ENCODE measurements at places on chromosomes 4 and X.
A peak's percentile ranks its signal among the peaks of the same experiment; 100 is the strongest.

- DNase-seq = no peak
These were observed 117.4 kb upstream of the ZC4H2 start for GRCh38 chrX:65093658-65094057.

- no peak for DNase-seq
These were observed 64.0 kb downstream of the SOX3 start for GRCh38 chrX:140440876-140441275.

- DNase-seq = no peak
These were observed 41.1 kb downstream of the MAD2L1 start for GRCh38 chr4:120025516-120025915.

- no peak for DNase-seq
These were observed 128.4 kb downstream of the PPP3CA start for GRCh38 chr4:101218894-101219293.

DNA sequence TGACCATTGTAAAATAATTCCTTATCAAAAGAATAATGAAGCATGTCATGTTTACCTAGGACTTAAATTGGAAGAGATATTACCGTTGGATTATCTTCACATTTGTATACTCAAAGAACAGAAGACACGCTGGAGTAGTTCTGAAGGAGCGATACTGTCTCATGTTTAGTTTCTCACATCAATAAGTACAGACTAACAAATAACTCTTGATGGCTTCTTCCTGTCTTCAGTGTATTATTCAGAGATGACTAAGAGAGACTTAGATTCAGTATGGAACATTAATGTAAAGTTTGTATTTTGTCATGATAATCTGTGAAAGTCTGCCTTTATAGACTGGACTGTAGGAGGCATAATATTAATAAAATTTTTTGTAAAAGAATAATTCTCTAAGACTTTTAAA lies 72.7 kb downstream of the SPRY1 start:
- DNase-seq = no peak

DNA sequence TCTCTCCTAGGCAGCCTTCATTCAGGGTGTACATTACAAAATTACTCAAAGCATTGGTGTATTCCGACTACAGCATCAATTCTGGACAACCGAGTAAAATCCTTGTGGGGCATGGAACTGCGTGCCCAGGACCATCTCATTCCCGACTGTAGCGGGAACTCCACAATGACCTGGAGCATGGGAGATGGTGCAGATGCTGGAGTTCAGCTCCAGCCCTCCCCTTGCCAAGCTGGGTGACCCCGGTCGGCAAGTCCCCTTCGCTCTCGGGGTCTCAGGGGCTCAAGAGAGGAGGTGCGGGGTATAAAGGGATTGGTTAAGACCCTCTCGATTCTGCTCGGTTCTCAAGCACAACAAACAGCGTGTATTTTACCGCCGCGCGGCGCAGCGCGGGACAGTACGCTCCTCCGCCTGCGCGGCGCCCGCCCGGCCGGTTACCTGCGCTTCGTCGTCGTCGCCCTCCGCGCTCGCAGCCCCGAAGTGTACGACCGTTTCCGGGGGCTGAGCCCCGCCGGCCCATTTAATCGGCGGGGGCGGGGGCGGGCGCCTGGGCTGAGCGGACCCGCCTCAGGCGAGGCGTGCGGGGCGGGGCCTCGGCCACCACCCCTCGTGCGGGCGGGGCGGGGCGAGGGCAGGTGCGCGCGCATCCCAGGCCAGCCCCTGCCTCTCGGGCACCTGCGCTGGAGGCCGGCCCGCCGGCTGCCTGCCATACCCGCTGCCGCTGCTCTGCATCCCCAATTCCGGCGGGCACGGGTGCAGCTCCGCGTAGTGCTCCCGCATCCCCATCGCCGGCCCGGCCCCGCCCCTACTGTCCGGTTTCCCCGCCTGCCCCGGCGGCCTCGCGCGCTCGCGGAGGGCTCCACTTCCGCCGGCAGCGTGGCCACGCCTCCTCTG lies at the start of gene G6PD:
Gene G6PD, minus strand, starts transcription at position 493 of the 891 bp plus-strand sequence. CDS start 691 bp downstream, outside the sequence.
- DNase-seq = no peak

- peak; percentile 14 for DNase-seq
These were observed 163.1 kb downstream of the SMARCA1 start for GRCh38 chrX:129360175-129360574.

GRCh38 chrX:41692162-41692749 lies 3.5 kb downstream of the GPR34 start:
- DNase-seq = no peak

GRCh38 chr4:68744368-68744767 lies 71.4 kb upstream of the UGT2B10 start:
- DNase-seq = no peak

DNA sequence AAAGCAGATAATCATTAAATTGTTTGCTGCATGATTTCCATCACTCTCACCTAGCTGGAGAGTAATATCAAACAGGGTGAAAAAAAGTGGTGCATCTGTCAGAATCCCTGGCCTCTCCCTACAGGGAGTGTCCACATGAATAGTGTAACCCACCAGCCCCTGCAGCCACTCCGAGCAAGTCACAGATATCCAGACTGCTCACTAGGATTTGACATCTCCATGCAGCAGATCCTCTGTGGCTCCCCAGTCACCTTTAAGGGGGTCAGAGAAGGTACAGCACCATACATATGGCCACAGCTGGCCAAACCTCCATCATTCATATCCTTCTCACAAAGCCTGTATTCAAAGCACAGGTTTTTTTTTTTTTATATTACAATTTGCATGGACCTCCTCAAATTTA lies 536.3 kb downstream of the INPP4B start:
- DNase-seq = no peak

GRCh38 chr4:151197247-151197646 lies 79.7 kb upstream of the PRSS48 start:
- DNase-seq = no peak

Data from DMS 273 treated with DMSO at 0.1 percent for 48 hours (cell line).